KBM-7 (cell line): ENCODE measurements at places on chromosomes 7 and 10.

- DNase-seq, result no peak
Observed at GRCh38 chr10:80184291-80184690, 21.0 kb downstream of the ANXA11 start.

DNA sequence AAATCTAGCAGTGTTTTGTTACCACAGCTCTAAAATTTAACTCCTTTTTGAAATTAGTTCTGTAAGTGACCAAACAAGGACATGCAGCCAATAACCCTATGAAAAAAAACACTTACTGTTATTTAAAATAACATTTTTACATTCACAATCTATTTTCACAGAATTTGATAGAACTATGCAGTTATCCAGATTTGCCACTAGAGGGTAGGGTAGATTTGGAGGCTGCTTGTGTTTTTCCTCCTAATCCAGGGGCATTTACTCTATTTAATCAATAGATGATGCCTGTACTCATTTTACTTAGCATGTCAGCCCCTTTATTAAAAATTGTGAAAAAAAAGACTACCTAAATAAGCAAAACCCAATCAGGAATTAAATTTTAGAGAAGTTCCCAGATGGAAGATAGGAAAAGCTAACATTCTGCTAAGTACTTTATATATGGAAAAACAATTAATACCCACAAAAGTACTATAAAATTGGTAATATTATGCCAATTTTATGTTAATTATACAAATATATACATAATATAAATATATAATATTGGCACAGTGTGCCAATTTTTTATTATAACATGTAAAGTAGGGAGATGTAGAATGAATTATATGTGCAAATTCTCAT is 18.1 kb upstream of the LIPK start:
- peak; percentile 29 for DNase-seq

- DNase-seq, result no peak
Observed at GRCh38 chr10:32141018-32141807, 85.0 kb upstream of the KIF5B start.

DNA sequence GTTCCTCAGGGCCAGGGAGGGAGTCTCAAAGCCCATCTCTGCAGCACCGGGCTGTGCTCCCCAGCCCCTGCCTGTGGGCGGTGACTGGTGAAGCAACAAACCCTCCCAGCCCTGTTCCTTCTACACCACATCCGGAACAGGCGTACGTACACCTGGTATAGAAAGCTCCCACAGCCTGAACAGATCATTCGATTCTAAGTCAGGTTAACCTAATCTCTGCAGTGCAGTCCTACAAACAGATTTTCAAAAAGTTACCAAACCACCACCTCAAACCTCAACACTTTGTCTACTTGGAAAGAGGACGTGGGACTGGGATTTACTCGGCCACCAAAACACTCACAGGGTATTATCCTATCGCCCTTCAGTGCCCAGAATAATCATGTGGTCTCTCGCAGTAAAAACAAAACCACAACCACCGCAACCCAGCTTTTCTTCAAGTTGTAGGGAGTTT is 238.4 kb downstream of the DIP2C start:
- peak; percentile 81 for DNase-seq

DNA sequence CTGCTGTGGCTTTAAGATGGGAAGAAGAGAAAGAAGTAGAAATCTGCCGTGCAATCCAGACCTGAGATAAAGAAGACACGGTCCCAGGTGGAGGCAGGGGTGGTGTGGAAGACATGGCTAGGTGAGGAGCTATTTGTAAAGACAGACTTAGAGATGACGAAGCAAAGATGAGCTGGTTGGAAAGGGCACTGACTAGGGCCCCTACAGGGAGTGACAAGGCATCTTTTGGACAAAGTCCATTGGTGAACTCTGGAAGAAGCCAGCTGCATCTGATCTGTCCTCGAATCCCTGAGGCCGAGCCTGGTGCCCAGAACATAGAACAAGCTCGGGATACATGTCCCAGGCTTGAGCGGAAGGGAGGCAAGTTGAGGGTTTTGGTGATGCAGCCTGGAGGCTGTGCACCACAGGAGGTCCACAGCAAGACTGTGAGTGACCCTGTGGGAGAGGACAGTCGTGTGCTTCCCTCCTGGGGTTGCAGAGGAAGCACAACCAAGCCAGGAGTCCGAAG is 191.2 kb downstream of the ADAM12 start:
- DNase-seq, result no peak

GRCh38 chr7:149850007-149850594 is 11.9 kb downstream of the ZNF862 start:
- no peak for DNase-seq

GRCh38 chr7:4162884-4163564 is 519.1 kb upstream of the FOXK1 start:
- DNase-seq, result no peak

- no peak for DNase-seq
Observed at GRCh38 chr10:71978988-71979691, 14.9 kb downstream of the CHST3 start.

GRCh38 chr10:49605939-49606509 is 4.1 kb upstream of the SLC18A3 start:
- DNase-seq, result no peak

GRCh38 chr10:112752288-112752687 is 197.8 kb upstream of the TCF7L2 start:
- DNase-seq, result no peak

DNA sequence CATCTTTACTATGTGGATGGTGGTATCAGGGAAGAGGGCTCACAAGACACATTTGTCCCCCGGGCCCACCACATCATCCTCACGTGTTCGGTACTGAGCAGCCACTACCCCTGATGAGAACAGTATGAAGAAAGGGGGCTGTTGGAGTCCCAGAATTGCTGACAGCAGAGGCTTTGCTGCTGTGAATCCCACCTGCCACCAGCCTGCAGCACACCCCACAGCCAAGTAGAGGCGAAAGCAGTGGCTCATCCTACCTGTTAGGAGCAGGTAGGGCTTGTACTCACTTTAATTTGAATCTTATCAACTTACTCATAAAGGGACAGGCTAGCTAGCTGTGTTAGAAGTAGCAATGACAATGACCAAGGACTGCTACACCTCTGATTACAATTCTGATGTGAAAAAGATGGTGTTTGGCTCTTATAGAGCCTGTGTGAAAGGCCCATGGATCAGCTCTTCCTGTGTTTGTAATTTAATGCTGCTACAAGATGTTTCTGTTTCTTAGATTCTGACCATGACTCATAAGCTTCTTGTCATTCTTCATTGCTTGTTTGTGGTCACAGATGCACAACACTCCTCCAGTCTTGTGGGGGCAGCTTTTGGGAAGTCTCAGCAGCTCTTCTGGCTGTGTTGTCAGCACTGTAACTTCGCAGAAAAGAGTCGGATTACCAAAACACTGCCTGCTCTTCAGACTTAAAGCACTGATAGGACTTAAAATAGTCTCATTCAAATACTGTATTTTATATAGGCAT is 9.1 kb upstream of the CSGALNACT2 start:
- DNase-seq, result peak; percentile 90

- DNase-seq, result no peak
Observed at GRCh38 chr7:141463986-141464385, 87.2 kb upstream of the AGK start.

- no peak for DNase-seq
Observed at GRCh38 chr7:106824458-106824857, 40.6 kb upstream of the PIK3CG start.

DNA sequence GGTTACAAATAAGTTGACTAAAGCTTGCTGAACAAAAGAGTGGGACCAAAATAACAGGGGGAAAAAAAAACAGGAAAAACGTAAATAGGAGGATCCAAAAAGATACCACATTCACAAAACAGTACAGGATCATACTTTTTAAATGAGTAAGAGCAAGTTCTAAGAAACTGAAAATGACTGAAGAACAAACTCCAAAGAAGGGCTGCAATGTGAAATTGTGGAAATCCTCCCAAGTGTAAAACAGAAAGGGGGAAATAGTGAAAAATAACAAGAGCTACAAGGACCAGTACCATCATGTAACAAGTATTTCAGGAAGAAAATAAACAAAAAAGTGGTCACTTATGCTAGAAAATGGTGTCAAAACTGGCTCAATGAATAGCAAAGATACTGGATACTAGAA is 46.3 kb downstream of the PDSS1 start:
- DNase-seq, result no peak

- no peak for DNase-seq
Observed at GRCh38 chr7:95929710-95930280, 157.4 kb downstream of the DYNC1I1 start.

DNA sequence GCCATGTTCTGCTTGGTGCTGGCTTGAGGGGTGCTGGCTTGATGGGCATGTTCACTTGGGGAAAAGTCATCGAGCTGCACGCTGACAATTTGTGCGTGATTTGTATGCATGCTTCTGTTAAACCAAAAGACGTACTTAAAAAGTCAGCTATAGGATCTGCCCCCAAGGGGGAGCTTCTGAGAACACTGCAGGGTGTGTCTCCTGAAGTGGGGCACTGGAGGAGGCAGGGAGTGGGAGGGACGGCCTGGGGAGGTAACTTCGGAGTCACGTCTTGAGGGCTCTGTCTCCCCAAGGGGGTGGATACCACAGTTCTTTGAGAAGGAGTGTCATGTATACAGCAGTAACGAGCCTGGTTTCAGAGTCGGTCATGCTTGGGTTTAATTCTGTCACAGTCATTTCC is 406.5 kb downstream of the PLXNA4 start:
- DNase-seq, result no peak

DNA sequence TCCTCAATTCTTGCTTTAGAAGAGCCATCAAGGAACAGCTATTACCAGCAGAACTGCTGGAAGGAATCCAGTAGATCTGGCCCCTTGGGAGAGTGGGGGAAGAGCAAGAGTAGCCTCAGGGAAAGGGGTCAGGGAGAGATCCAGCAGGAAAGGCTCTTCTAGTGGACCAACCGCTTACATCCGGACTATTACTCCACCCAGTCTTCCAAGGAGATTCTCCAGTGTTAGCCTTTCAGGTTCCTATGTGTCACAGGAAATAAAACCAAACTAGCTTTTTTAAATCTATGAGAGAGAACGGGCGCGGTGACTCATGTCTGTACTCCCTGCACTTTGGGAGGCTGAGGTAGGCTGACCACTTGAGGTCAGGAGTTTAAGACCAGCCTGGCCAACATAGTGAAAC is 34.3 kb downstream of the TET1 start:
- DNase-seq, result no peak

DNA sequence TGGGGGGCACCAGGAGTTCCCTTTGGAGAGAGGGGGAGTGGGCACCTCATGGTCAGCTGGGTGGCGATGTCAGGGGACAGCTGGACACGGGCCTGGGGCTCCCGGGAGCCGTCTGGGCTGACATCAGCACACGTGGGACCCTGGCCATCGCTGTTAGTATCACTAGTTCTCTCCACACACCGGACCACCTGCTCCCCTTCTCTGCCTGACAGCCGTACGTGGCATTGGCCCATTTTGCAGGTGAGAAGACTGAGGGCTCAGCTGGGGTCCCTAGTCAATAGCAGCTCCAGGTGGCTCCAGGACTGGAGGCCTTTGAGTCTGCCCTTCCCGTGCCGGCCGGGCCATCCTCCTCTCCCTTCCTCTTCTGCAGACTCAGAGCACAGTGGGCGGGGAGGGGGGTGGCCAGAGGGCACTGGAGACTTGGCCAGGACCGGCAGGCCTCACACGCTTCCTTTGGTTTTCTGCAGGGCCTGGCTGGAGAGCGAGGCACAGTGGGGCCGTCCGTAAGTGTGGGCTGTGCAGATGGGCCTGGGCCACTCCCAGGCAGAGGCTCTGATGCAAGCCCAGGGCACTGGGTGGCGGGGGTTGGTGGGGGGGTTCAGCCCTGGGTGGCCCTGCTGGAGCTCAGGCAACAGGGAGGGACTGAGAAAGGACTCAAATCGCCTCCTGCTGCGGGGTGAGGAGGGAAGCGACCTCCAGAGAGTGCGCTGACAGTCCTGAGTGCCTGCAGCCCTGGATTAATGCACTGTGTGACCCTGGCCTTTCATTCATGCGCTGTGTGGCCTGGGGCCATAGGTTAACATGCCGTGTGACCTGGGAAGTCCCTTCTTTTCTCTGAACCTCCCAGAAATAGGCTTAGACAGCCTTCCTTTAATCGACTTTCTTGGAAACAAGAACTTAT is 78.2 kb downstream of the MYL10 start:
- no peak for DNase-seq

DNA sequence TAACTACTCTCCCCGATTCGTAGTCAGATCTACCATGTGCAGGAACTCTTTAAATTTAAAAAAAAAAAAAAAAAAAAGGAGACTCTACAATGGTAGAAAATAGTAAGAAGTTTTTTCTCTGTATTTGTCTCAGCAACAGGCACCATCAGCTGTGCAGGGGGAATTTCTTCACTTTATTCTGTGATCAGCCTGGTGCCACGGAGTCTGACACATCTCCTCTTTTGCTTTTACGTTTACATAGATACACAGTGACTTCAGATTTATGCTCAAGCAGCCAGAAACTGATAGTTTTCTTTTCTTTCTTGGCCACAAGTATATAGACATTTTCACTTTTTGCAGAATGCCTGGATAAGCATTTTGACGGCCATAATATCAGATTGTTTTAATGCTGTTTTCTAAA is 190.6 kb upstream of the AKR1E2 start:
- DNase-seq, result no peak

DNA sequence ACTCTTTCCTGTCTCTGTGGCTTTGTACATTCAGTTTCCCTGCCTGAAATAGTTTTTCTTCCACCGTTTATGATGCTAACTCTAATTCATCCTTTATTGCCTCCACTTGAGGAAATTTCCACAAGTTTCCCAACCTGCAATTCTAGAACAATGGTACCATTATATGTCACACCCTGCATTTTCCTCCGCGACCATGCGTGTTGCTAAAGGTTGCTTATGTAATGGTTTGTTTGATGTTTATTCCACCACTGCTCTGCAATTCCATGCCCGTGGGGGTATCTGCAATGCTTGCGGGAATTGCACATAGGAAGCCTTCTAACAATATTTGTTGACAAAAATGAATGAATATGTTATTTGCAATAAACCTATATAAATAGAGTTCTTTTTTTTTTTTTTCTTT is 69.5 kb upstream of the ST8SIA6 start:
- no peak for DNase-seq

GRCh38 chr7:141785706-141786552 is 4.1 kb upstream of the TAS2R5 start:
- DNase-seq, result peak; percentile 54

GRCh38 chr10:99573790-99574189 is 41.0 kb downstream of the NKX2-3 start:
- no peak for DNase-seq

DNA sequence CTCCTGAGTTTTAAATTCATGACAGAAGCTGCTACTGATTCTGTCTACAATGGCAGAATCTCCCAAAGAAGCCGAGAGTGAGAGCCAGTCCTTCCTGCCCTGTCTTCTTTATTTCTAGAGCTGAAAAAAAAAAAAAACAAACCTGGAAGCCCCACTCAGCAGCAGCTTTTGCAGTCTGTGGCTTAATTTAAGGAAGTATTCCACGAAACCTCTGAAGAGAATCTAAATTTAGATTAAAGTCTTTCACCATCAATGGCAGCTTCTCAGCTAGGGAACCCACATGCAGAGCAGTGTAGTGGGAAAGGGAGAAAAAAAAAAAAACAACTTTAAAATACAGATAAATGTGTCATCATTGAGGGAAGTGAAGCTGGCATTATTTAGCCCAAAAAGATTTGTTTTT is 23.4 kb downstream of the SMURF1 start:
- DNase-seq, result peak; percentile 90

DNA sequence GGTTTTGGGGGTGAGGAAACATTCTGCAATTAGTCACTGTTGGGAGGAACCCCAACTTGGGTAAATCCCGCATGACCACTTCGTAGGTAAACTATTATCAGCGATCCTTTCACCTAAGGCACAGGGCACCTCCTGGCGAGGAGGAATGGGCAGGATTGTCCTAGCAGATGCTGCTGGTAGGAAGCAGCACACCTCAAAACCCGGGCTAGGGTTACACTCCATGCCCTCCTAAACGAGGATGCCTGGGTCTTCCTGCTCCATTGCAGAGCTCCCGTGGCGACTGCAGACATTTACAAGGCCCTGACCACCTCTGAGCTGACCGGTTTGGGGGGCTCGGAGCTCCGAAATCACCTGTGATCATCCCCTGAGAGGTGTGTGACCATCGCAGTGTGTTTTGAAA is 92.3 kb downstream of the FAM171A1 start:
- no peak for DNase-seq
